Activated CD4-positive, alpha-beta T cell treated with anti-CD3 and anti-CD28 coated beads for 36 hours (primary cell): ENCODE measurements at places on chromosomes 16 and 17. TPM values are rescaled to one million over a fixed set of nuclear protein-coding genes. Genes with fewer than 3 reads are reported as not detected.

- DNase-seq: no peak
Measured at GRCh38 chr17:45382226-45382625, 50.4 kb downstream of the ARHGAP27 start.

SMIM36 gene
- not detected for total RNA-seq

PAQR4 gene
- 31.2 TPM for total RNA-seq

NHERF2 gene
- total RNA-seq: 1.9 TPM

DNA sequence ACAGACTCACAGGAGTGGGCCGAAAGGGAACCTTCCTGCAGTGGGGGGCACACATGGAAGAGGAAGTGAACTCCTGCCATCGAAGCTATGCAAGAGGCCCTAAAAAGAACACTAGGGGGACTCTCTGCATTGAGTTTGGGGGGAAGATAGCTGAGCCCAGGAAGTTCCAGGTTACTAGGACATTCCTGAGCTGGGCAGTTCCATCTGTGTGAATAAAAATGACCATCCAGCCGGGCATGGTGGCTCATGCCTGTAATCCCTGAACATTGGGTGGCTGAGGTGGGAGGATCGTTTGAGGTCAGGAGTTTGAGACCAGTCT is 211.8 kb downstream of the ZNF423 start:
- no peak for DNase-seq

- no peak for DNase-seq
Measured at GRCh38 chr17:7284911-7285310, 3.4 kb downstream of the SLC2A4 start.

DNA sequence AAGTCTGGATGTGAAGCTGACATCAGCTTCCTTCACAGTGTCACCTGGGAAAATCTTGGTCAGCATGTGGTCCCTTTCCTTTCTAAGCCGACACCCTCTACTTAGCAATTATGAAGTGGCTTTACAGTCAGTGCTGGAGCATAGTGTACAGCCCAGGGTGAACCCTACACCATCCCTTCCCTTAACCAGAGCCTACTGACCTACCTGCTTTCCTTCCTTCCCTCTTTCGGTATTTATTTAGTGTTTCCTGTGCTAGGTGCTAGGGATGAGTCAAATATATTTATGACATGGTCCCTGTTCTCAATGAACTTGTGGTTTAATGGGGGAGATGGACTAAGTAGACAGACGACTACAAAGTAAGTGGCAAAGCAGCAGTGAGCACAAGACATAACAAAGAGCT is 77.5 kb downstream of the CDK5R1 start:
- DNase-seq: peak; percentile 50

DNA sequence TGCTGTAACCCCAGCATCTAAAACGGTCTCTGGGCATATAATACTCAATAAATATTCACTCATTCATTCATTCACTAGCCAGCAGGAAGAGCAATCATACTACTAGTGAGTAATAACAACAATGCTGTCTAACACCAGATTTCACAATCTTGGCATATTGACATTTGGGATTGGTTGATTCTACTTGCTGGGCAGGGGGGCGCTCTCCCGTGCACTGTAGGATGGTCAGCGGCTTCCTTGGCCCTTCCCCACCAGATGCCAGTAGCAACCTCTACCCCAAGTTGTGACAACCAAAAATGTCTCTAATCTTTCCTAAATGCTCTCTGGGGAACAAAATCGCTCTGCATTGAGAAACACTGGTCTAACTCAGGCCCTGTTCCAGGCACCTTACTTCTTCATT is 20.7 kb downstream of the WFDC1 start:
- DNase-seq: no peak

- DNase-seq: no peak
Measured at GRCh38 chr16:28254158-28254557, 38.2 kb upstream of the SBK1 start.
